Amniotic epithelial cell (primary cell): ENCODE measurements at places on chromosomes 2 and 18.

DNA sequence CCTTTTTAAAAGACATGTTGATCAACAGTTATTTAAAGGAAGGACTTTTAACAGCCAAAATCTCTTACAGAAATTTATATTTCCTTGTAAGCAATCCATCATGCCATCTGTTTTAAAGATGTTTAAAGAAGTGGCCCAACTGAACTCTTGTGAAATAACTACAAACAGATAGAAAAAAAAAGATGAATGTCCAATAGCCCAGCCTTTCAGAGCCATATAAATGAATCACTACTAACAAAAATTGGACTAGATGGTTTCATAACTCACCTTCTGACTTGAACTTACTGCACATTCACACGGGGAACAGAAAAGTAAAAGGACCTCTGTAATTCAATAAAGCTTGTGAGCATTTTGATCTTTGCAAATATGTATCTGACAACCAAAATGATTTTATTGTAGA is 319.0 kb upstream of the CHAC2 start:
- DNase-seq = peak; percentile 24

DNA sequence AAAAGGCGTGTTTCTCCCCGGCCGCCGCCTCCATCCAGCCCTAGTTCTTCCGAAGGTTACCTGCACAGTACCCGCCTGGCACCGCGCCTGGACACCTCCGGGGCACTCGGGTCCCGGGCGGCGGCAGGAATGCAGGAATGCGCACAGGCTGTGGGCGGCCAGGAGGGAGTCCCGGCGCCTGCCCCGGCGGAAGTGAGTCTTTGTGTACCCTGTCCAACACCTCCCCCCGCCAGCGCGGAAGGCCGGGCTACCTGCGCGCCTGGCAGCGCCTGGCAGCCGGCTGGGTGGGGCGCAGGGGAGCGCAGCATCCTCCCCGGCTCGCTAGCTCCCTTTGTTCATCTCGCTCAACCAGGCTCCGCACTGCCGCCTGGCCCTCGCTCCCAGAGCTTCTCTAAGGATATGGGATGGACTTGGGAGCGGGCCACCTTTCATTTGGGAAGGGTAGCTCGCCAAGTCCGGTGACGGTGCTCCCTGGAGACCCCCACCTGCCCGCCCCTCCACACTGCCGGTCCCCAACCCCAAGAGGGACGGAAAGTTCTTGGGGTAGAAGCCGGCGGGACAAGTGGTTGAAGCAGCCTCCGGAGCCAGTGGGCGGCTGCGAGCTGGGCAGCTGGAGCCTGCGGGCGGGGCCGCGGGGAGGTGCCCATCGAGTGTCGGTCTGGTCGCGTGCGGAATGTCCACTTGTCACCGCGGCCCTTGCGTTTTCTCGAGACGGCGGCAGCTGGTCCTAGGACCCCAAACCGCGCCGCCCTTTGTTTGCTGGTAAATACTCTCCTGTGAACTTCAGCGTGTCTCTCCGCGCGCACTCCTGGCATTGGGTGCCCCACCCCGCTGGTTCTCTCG is 1.2 kb upstream of the ST6GAL2 start:
- DNase-seq = no peak

GRCh38 chr2:9725106-9725505 is 94.3 kb upstream of the YWHAQ start:
- no peak for DNase-seq

DNA sequence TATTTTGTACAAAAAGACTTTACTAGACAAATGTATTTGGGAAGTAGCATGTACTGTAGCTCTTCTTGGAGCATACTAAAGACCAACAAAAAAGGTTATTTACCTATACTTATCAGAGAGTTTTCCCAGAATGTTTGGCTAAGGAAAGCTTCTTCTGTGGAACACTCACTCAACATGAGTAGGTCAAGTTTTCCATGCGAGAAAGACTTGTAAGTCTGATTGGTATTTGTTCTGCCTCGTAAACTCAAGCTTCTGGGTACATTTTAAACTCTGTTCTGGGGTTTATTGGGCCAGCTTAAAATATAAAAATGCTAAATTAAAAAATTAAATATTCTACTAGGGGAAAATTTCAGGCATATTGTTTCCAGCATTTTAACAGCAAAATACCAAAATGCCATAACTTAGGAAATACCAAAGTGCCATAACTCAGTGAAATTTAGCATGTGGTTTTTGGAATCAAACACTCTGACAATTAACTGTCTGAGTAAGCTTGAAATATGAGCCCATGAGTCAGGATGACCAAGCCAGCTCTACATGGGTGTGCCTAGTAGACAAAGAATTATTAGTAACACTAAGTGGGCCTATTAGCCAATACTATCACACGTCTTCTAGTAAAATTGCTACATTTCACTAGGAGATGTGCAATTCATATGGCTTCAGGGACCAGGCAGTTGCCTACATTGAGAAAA is 47.3 kb upstream of the SERPINE2 start:
- peak; percentile 94 for DNase-seq

DNA sequence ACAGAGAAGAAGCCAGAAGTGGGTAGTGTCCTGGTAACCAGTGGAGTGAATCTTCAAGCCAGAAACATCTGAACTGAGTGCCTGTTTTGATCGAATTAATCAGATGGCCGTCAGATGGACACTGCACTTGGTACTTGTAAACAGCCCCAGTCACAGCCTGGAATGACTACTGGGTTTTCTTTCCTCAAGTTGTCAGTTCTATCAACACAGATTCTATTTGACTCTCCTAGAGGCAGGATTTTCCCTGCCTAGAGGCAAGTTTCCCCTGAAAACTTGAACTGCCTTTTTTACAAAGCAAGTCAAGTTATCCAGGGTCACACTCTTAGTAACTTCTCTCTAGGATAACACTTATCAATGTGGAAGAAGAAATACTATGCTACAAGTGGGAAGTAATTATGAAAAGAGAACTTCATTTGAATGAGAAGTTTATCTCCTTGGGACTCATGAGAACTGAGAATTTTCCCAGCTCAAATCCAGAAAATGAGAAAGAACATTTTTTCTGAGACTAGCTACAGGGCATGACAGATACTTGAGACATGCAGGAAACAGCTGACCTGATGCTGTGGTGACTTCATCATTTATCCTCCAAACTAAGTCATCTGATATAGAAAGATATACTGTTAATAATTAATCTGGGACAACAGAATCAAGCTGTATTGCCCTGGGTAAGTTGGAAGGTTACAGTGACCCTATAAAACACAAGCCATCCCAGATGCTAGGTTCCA is 36.0 kb downstream of the SULT1C2 start:
- DNase-seq = peak; percentile 39

- no peak for DNase-seq
Observed at GRCh38 chr18:6340121-6340520, 74.6 kb downstream of the L3MBTL4 start.

DNA sequence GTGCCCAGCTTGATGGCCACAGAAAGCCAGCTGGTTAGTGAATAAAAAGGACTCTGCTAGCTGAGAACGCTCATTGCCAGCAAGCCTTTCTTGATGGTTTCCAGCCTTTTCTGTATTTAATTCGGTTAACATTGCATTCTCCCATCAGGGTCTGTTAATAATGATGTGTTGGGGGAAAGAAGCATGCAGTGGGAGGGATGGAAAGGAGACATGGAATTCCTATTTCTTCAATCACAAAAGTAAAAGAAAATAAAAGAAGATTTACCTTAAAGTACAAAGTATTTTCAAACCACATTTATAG is 141.9 kb upstream of the RBBP8 start:
- no peak for DNase-seq

- no peak for DNase-seq
Observed at GRCh38 chr2:184041777-184042176, 556.6 kb upstream of the ZNF804A start.

DNA sequence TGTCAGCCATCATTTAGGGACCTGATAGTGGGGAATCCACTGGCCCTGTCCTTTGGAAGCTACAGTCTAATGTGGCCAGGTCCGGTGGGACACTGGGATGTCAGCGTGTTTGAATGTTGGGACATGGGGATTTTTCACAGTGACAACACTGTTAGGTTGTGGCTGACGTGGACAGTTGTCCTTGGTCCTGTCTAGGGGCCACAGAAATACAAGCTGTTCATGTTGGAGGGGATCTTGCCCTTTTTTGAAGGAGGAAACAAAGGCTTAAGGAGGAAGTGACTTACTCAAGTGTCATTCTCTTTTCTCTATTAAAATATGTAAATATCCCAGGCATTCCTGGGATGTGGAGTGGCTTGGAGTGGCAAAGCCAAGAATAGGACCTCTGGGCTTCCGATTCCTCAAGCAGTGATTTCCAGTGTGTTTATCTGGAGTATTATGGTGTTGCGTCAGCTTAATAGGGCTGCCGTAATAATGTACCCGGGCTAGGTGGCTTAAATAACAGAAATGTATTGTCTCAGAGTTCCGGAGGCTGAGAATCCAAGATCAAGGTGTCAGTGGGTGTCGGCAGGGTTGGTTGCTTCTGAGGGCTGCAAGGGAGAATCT is 8.5 kb downstream of the ACOXL start:
- no peak for DNase-seq

DNA sequence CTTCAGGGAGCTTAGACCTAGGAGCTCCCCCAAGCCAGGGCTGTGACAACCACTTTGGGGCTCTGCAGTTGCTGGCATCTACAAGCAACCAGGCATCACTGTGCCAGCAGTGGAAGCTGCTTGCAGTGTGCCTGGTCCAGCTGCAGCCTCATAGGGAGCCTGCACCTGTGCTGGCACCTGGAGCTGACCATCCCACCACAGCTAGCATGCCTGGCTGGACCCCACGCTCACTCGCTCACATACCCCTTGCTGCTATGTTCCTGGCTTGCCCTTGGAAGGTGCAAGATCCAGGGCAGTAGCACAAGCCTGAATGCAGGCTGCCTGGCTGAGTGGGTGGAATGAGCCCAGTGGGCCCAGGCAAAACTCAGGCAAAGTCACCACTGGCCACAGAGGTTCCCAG is 82.5 kb downstream of the ZNF804A start:
- DNase-seq = no peak

- DNase-seq = peak; percentile 32
Observed at GRCh38 chr18:56475250-56475649, 163.1 kb downstream of the TXNL1 start.

DNA sequence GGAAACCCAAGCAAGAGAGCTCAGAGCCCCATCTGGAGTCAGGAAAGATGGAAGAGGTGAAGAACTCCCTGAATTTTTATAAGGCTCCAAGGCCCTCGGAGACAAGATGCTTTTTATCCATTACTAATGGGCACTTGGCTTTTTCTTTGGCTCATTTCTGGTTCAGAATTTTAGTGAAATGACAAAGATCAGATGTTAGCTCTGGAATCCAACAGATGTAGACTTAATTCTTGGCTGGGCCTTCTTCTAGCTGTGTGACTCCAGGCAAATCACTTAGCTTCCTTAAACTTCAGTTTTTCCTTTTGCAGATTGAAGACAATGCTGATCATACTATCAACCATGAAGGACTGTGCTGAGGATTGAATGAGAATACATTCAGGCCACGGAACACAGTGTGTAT is 85.2 kb downstream of the HRH4 start:
- DNase-seq = no peak

DNA sequence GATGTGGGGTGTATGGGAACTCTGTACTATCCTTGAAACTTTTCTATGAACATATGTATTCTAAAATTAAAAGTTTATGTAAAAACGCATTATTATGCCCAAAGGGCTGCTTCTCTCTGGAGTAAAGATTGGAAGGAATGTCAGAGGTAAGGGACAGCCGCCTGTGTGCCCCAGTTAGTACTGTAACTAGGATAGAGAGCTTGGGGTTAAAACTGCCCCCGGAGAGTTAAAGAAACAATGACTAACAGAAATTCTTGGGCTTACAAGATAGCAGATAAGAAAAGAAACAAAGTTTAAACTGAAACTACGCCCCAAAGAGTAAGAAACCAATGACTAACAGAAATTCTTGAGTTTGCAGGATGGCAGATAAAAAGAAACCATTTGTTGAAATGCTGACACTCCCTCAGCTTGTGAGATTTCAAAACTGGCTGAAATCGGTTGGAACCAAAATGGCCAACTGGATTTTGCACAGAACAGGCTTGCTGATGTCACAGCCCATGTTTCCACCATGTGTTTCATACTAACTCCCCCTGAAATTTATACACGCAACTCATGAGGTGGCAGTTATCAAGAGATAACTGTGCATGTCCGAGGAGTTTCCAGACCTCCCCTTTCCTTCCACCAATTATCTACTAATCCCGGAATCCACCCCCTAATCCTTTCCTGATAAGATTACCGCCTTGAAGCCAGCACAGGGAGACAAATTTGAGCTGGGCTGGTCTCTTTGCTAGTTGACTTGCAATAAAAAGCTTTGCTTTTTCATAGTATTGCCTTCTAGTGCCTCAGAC is 8.7 kb upstream of the TXNDC2 start:
- peak; percentile 100 for DNase-seq

DNA sequence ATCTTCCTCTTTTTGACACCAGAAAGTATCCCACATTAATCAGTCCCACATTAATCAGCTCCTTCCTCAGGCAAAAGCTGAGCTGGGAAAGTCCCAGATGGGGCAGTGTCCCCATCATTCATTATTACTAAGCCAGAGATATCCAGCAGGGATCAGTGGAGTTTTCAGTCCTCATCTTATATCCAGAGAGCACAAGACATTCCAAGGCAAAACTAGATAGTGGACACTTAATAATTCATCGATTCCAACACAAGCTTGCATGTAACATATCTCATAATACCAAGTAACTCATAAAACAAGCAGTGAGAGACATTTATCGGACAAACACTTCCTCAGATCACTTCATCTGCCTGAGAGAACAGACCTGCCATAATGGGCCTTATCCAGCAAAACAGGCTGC is 53.1 kb downstream of the MCFD2 start:
- DNase-seq = peak; percentile 59

DNA sequence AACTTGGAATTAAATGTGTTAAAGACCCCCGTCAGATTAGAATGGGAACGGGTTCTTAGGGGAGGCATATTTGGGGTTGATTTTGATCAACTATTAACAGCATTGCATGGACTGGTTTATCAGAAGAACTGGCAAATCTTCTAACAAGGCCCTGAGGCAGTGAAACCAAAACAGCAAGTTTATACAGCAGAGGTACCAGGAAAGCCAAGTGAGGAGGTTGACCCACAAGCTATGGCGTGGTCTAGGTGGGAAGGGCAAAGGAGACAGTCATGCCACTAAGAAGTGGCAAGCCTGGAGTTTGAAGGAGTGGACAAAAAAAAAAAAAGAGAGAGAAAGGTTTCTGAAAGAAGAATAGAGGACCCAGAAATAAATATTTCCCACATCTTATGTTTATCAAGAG is 187.0 kb downstream of the MREG start:
- DNase-seq = no peak

- no peak for DNase-seq
Observed at GRCh38 chr2:120715941-120716340, 19.7 kb upstream of the GLI2 start.

- no peak for DNase-seq
Observed at GRCh38 chr2:169395821-169396374, 33.6 kb upstream of the LRP2 start.
